Fibroblast of villous mesenchyme (primary cell): ENCODE measurements at places on chromosomes 7 and 10. TPM values are rescaled to one million over a fixed set of nuclear protein-coding genes. Genes with fewer than 3 reads are reported as not detected.

- no peak for DNase-seq
Measured at GRCh38 chr10:111747751-111748150, 435.8 kb downstream of the GPAM start.

The PYROXD2 gene
- total RNA-seq: 9.0 and 10.8 TPM in 2 replicates

The C10orf90 gene
- not detected in 2 replicates for total RNA-seq

- no peak for DNase-seq
Measured at GRCh38 chr10:15038416-15038815, 5.3 kb upstream of the OLAH start.

GRCh38 chr7:45188736-45189135 is 31.1 kb downstream of the RAMP3 start:
- DNase-seq: no peak

GRCh38 chr10:3868271-3868664 is 83.3 kb upstream of the KLF6 start:
- DNase-seq: no peak

GRCh38 chr7:121076350-121077164 is 88.0 kb downstream of the CPED1 start:
- DNase-seq: peak; percentile 89

The SLC13A1 gene
- not detected in 2 replicates for total RNA-seq

The CUL2 gene
- 29.0 and 41.9 TPM in 2 replicates for total RNA-seq

DNA sequence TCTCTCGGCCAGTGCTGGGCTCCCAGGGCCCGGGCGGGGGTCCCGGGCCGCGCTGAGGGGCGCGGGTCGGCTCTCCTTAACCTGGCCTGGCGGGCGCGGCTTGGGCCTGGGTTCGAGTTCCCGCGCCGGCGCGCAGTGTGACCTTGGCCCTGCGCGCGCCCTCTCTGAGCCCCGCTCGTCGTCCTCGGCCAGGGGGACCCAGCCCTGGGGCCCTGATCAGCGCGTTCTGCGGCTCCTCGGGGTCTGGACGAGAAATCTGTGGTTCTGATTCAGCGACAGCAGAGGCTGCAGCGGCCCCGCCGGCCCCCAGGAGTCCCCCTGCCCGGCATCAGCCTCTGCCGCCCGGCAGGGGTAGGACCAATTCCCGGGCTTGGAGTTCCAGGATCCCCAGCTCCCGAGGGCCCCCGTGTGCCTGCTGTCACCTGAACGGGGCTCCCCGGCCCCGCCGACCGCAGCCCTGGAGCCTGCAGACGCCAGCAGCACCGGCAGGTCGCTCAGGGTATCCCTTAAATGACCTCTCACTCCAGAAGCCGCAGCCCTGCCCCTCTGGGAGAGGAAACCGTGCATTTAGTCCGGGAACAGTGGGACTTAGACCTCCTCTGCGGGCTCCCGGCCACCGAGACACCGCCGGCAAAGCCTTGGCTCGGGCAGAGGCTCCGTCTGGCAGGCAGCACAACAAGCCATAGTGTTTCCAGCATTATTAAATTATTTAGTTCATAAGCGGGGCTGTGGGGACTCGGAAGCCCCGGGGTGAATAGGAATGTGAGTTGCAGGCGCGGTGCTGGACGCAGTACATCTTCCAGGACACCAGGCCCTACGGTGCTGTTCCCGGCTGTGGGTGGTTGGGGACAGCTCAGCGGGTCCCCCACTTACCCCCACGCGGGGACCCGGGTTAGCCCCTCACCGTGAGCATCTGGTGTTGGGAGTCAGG is 572 bp downstream of the CHST12 start:
- DNase-seq: peak; percentile 30

DNA sequence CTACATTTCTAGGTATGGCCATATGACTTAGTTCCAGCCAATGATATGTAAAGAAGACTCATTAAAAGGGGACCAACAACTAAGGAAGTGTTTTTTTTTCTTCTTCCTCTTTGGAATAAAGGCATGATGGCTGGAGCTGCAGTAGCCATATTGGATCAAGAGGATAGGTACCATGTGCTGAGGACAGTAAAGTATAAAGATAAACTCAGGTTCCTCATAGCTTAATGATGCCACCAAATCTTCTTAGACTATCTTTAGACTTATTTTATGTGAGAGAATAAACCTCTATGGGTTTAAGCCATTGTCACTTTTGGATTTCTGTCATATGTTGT is 85.3 kb downstream of the ANLN start:
- DNase-seq: no peak

GRCh38 chr10:124058346-124059003 is 34.9 kb downstream of the CHST15 start:
- DNase-seq: no peak

DNA sequence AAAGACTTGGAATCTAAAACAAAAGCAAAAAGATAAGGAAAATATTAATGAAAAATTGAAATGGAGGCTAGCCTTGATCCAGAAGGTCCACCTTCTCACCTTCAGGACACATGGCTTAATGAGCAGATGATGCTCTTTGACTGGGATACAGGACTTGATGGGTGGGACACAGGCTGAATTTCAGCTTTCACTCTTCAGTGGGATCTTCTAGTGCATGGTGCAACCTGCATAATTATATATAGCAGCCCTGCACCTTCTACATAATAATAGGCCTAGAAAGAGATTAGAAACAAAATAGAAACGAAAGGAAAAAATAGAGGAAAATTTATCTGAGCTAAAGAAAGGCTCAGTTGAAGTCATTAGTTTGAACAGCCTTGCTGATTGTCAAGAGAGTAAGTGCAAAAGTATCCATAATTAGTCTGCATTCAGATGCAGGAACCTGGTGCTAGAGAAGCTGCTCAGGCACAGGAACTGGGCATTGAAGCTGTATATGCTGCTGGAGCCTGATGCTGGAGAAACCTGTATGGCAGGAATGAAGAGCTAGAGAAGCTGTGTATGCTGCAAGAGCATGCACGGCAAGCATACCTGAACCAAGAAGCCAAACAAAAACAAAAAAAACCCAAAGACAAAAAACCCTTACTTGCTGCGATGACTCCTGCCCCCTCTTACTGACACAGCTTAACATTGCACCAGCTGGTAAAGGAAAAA is 19.4 kb downstream of the MKLN1 start:
- DNase-seq: no peak

- peak; percentile 56 for DNase-seq
Measured at GRCh38 chr10:68296843-68297663, 34.8 kb upstream of the HNRNPH3 start.

The NYAP1 gene
- total RNA-seq: 0.43 and 0.64 TPM in 2 replicates

- no peak for DNase-seq
Measured at GRCh38 chr7:44911911-44912310, 26.6 kb upstream of the PURB start.

The ADCYAP1R1 gene
- under 0.01 TPM in 1 of 2 replicates, not detected in the other for total RNA-seq

DNA sequence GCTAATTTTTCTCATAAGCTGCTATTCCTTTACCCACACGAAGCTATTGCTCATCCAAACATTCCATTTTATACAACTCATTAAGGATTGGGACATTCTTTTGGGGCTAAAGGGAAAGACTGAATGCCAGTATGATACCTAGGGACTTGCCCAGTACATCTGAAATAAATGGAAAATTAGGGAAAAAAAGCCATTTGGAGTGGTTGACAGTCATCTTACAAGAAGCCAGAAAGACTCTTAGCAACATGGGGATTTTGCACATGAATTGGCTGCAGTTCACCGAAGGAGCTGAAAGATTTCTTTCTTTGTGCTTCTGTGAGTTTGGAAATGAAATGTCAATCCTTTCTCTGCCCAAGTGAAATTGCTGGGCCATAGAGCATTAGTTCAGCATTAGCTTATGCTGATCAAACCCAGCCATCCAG is 43.3 kb upstream of the MTURN start:
- DNase-seq: peak; percentile 54

- no peak for DNase-seq
Measured at GRCh38 chr10:31317652-31318381, 1.2 kb upstream of the ZEB1 start.

GRCh38 chr7:45082031-45082830 is 6.5 kb downstream of the NACAD start:
- no peak for DNase-seq

GRCh38 chr10:123512901-123513775 is 153.0 kb upstream of the GPR26 start:
- DNase-seq: no peak

DNA sequence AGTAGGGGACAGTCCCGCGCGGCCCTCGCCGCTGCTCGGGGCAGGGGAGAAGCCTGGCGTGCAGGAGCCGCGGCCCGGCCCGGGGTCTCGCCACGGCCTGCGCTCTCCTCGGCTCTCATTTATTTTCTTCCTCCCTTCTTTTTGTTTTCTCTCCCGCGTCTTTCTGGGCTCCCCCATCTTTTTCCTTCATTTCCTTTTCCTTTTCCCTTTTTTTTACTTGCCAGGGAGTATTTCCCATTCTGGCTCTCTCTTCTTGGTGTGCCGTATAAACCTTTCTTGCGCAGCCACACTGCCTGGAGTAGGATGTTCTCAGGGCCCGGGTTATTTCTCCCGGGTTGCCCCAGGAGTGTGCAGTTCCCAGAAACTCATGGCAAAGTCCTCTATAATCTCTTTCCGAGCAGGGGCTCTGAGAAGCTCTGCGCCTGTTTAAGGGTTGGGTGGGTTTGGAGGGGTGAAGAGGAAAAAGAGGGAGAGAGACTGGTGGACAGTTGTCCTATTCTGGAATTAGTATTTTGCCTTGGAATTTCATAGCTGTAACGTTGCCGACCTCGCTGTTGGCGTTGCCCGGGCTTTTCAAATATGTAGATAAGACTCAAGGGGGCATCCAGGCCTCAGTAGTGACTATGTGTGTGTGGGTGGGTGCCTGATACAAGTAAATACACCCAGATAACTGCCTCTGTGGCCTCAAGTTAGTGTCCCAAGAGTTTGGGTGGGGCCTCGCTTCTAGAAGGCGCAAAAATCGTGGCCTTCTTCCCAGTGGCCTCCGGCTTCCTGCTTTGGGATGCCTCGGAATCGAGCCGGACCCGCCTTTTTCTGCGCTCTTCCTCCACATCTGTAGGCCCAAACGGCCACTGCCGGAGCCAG is 4.3 kb upstream of the ZNF503 start:
- no peak for DNase-seq

The TRPV6 gene
- not detected in 2 replicates for total RNA-seq

The PKD2L1 gene
- not detected in 2 replicates for total RNA-seq

The ZNF736 gene
- total RNA-seq: 7.4 and 8.6 TPM in 2 replicates

DNA sequence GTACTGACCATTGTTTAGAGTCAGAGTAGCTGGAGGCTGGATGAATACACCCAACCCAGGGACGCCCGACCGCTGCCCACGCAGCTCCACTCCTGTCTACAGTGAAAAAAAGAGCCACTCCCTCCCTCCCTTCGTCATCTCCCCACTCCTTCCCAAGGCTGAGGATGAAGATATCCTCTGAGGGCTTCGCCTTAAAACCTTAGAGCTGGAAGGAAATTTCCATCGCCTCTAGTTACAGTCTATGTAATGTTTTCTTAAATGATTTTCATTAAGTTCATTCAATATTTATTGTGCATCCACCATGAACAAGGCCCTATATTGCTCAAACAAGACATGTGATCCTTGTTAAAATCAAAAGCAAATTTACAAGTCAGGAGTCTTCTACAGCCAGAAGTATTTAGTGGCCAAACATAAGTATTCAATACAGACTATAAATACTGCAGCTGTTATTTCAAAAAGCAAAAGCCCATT is 11.3 kb upstream of the SLIT1 start:
- DNase-seq: peak; percentile 2

The POLR2J2 gene
- total RNA-seq: 4.8 and 8.2 TPM in 2 replicates

The LIPJ gene
- under 0.01 TPM in 1 of 2 replicates, not detected in the other for total RNA-seq

The WNT16 gene
- total RNA-seq: under 0.01 and 0.32 TPM in 2 replicates

- DNase-seq: no peak
Measured at GRCh38 chr10:94852438-94852837, 86.0 kb upstream of the CYP2C9 start.

The MAT1A gene
- total RNA-seq: not detected in 2 replicates

DNA sequence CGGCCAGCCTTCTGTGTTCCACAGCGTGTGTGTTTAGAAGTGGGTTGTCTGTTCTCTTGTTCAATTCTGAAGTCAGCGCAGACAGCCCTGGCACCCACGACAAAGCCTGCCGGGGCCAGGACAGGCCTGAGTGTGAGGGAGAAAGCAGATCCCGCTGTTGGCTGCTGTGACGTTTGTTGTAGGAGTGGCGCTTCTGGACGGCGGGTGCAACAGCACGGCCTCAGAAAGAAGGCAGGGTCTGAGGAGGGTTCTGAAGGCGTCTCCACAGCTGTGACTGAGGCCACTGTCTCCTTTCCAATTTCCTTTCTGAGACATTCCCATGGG is 76.2 kb downstream of the VIPR2 start:
- peak; percentile 1 for DNase-seq

DNA sequence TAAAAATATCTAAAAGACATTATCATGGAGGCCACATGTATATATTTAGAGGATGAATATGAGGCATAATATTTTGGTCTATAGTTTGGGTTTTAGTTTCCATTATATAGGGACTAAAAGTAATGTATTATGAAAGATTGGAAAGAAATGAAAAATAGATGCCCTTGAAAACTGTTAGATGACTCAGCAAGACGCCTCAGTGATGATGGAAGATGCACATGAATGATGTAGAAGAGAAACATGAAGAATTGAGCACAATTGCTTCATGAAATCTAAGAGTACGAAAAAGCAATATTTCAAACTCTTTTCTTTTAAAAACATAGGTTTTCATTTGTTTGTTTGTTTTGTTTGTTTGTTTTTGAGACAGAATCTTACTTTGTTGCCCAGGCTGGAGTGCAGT is 89.8 kb downstream of the ARL4A start:
- DNase-seq: no peak

The CDH23 gene
- under 0.01 TPM in 2 replicates for total RNA-seq

DNA sequence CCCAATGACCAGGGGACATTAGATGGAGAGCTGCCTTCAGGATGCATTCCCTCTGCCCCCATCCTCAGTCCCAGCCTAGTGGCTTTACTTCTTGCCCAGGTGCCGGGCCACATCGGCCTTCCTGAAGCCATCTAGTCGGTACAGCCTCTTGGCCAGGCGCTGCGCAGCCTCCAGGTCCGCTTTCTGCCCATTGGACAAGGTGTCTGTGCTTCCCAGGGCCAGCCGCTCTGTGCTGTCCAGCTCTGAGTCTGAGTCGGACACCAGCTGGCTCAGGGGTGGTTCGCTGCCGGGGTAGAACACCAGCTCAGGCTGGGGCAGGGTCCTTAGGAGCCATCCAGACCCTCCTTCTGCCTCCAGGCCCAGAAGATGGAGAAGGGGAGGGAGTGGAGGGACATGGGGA is 6.3 kb downstream of the PSD start:
- DNase-seq: no peak

The GALNT17 gene
- total RNA-seq: not detected in 2 replicates

The ZNF503 gene
- total RNA-seq: 7.8 and 11.9 TPM in 2 replicates

The GNAT3 gene
- not detected in 2 replicates for total RNA-seq

The BMPER gene
- total RNA-seq: 5.8 and 7.8 TPM in 2 replicates

DNA sequence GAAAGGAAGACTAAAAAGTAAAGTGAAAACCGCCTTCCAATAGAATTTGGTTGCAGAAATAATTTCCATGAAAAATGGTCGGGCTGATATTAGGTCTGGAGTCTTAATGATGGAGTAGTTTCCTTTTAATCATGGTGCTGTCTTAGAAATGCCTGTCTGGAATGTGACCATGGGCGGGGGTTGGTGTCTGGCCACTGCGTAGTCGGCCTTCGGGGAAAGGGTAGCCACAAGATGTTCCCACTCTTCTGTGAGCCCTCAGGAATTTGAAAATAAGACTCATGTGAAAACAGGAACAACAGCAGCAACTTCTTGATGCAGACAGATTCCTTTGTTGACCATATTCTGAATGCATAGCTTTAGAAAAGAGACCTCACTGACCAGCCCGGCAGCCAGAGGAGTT is 176.8 kb downstream of the KIAA1217 start:
- DNase-seq: peak; percentile 64
